Activated T-helper 2 cell treated with anti-CD3 and anti-CD28 coated beads, Interferon-gamma antibody, Interleukin-2, Interleukin-4, amounts not matched to agents 10 μg/mL and 5 μg/mL and 100 μg/mL, durations not matched to agents 14 hours and 24 hours and 36 hours (primary cell): ENCODE measurements at places on chromosomes 6 and 20.

GRCh38 chr6:31580807-31581433, 1.3 kb downstream of the LTB start:
- H3K27me3 ChIP-seq = no peaks in the 10 kb centered on the region
- peaks cover 43% of the 10 kb centered on the region for H3K36me3 ChIP-seq
- H3K4me1 ChIP-seq = peaks cover 57% of the 10 kb centered on the region
- peak; percentile 80 for DNase-seq

GRCh38 chr6:132198040-132198439, 203.2 kb downstream of the MOXD1 start:
- H3K27ac ChIP-seq = no peak overlapping the region
- no peak for DNase-seq
- no peaks in the 10 kb centered on the region for H3K4me1 ChIP-seq
- H3K27me3 ChIP-seq = no peaks in the 10 kb centered on the region

- DNase-seq = no peak
- no peaks in the 10 kb centered on the region for H3K27me3 ChIP-seq
- H3K27ac ChIP-seq = no peak overlapping the region
- H3K4me3 ChIP-seq = no peak overlapping the region
Measured at GRCh38 chr6:19150307-19150706, 686.9 kb upstream of the ID4 start.

DNA sequence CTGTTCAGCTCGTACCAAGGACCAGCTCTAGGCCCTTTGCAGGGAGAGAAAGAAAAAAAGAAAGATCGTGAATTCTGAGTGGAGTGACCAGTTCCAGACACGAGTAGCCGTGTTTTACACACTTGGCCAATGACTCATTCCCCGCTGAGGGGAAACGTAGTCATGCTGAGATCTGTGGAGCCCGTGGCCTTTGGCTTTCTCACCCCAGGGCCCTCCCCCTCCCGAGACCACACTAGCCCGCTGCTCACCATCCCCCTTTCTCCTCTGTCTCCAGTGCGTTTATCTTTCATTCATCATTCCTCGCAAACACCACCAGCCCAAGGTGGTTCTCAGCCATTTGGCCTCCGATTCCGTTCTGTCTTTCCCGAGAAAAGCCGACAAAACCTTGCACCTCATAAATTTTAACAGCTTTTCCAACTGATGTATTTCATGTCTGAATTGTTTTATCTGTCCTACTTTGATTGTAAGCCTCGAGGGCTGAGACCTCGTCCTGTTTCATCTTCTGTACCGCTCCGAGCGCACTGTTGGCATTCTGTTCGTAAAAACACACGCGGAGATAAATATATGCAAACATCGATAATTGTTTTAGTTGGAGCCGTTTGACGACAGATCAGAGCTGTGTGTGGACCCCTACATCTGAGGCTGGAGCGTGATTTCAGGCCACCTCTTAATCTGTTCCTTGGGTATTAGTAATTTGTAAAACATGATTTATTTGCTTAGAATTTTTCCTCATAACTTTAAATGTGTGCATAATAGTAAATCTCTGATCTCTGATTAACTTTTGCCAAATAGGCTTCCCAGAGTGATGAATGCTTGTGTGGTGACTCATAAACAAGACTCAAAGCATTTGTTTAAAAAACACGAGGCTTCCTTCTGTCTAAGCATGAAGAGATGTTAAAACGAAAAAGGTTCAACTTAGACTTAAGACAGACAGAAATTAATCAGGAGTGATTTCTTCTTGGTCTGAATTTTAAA, 336.6 kb downstream of the CDH4 start:
- no peak overlapping the region for H3K4me3 ChIP-seq
- no peaks in the 10 kb centered on the region for H3K27me3 ChIP-seq
- no peaks in the 10 kb centered on the region for H3K36me3 ChIP-seq
- no peaks in the 10 kb centered on the region for H3K4me1 ChIP-seq
- no peak overlapping the region for H3K27ac ChIP-seq
- DNase-seq = no peak

DNA sequence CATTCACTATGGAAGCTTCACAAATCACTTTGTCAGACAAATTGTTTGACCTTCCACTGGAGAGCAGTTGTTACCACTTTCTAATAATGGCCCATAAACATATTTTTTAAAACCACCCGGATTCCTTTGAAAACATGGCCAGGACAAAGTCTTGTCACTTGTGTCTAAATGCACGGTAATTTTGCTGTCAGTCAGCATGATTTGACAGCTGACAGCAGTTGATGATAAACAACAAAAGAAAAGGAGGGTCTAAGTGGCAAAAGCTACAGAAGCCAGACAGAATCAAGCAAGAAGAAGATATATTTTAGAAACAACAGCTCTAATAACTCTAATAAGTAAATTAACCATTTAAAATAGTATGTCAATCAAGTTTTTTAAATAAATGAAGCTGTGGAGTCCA, 27.7 kb upstream of the CARMIL1 start:
- no peak overlapping the region for H3K4me3 ChIP-seq
- DNase-seq = no peak
- no peak overlapping the region for H3K27ac ChIP-seq
- peaks cover 9% of the 10 kb centered on the region for H3K27me3 ChIP-seq
- H3K4me1 ChIP-seq = peaks cover 10% of the 10 kb centered on the region
- no peaks in the 10 kb centered on the region for H3K36me3 ChIP-seq

- no peak overlapping the region for H3K4me3 ChIP-seq
- H3K36me3 ChIP-seq = peaks cover 3% of the 10 kb centered on the region
- no peak for DNase-seq
- H3K27ac ChIP-seq = no peak overlapping the region
- no peaks in the 10 kb centered on the region for H3K4me1 ChIP-seq
Measured at GRCh38 chr20:63384336-63384735, 23.2 kb upstream of the CHRNA4 start.
